Activated B cell treated with CpG ODN at 0.5 μM for 24 hours (primary cell): ENCODE measurements at places on chromosomes 1 and 21.
A peak's percentile ranks its signal among the peaks of the same experiment; 100 is the strongest.

- H3K4me1 ChIP-seq = peaks cover 4% of the 10 kb centered on the region
- DNase-seq = no peak
- H3K27ac ChIP-seq = no peak overlapping the region
- H3K36me3 ChIP-seq = no peaks in the 10 kb centered on the region
- peaks cover 8% of the 10 kb centered on the region for H3K27me3 ChIP-seq
- no peak overlapping the region for H3K4me3 ChIP-seq
These were observed 11.4 kb upstream of the DNASE2B start for GRCh38 chr1:84386716-84387479.

GRCh38 chr1:26744075-26744959 is 43.4 kb upstream of the PIGV start:
- no peaks in the 10 kb centered on the region for H3K27me3 ChIP-seq
- peak overlapping the region; percentile 79 for H3K4me3 ChIP-seq
- DNase-seq = peak; percentile 57
- H3K4me1 ChIP-seq = peaks cover 91% of the 10 kb centered on the region
- peak overlapping the region; percentile 97 for H3K27ac ChIP-seq
- H3K36me3 ChIP-seq = peaks cover 76% of the 10 kb centered on the region

DNA sequence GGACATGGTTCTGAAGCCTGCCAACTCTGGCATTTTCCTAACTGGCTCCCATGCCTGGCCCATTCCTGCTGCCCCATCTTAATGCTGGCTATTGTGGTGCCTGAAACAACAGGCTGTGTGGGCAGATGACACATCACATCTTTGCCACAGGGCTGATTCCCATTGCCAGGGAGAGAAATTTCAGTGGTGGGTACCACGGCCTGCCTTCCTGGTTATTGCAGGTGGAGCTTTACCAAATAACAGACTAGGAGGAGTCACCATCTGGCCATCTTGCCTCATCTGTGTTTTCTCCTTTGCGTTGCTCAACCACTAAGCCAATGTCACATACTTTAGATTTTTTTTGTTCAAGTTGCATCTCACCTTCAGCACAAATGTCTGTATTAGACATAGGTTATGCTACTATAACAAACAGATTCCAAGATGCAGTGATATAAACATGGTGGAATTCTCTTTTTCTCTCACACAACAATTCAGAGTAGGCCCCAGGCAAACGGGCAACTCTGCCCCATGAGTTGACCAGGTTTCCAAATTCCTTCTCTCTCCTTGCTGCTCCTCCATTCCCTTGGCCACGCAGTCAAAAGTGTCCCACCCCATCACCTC is 14.1 kb downstream of the CDA start:
- no peaks in the 10 kb centered on the region for H3K36me3 ChIP-seq
- H3K4me1 ChIP-seq = no peaks in the 10 kb centered on the region
- H3K27me3 ChIP-seq = peaks cover 8% of the 10 kb centered on the region
- no peak for DNase-seq
- no peak overlapping the region for H3K27ac ChIP-seq

- no peak for DNase-seq
- peaks cover 17% of the 10 kb centered on the region for H3K27me3 ChIP-seq
- H3K27ac ChIP-seq = no peak overlapping the region
- H3K36me3 ChIP-seq = no peaks in the 10 kb centered on the region
These were observed 36.1 kb downstream of the SORT1 start for GRCh38 chr1:109361649-109362048.

DNA sequence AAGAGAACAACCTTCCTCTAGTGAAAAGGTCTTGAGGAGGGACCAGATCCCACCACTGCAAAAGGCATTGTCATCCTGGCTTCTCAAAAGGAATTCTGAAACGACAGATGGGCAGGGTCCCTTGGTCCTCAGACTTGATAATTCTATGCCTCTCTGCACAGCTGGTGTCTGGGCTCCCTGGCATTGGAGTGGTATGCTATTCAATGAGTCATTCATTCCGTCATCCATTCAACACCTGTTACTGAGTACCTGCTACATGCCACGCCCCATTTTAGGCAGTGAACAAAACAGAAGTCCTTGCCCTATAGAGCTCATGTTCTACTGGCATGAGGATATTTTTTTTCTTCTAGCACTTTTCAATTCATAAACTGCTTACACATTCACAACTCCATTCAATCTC is 45.8 kb upstream of the HMGB4 start:
- no peak for DNase-seq
- peaks cover 2% of the 10 kb centered on the region for H3K27me3 ChIP-seq
- no peak overlapping the region for H3K4me3 ChIP-seq
- no peak overlapping the region for H3K27ac ChIP-seq
- no peaks in the 10 kb centered on the region for H3K36me3 ChIP-seq
- H3K4me1 ChIP-seq = no peaks in the 10 kb centered on the region

DNA sequence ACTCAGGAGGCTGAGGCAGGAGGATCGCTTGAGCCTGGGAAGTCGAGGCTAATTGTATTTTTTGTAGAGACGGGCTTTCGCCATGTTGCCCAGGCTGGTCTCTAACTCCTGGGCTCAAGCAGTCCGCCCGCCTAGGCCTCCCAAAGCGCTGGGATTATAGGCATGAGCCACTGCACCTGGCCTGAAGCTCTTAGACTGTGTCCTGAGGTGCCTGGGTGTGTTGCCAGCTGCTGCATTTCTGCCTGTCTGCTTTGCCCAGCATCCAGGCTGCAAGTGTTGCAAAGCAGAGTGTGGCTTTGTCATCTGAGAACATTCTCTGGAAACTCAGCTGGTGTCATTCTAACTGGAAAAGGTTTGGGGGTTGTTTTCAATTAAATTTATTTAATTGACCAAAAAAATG is 105.0 kb downstream of the HUNK start:
- H3K4me3 ChIP-seq = no peak overlapping the region
- H3K4me1 ChIP-seq = no peaks in the 10 kb centered on the region
- H3K36me3 ChIP-seq = no peaks in the 10 kb centered on the region
- DNase-seq = no peak

DNA sequence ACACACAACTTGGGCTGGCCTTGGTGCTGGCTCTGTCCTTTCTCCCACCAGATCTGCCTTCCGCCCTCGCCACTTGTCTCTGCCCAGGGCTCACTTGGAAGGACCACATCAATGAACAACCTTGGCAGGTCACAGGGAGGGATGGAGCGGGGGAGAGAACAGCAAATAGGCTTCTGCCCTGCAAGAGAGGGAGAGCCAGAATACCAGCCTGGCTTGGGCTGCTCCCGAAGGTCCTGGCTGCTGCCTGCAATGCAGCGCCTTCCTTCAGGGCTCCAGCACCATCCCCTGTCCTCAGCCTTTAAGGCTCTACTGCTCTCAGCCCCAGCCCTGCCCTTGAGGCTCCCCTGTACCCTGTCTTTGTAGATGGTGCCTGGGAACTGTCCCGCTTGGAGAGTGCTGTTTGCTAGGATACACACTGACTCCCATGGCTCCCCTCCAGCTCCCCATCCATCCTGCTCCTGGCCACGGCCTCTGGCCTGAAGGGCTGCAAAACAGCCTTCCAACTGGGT is 43.8 kb downstream of the HIVEP3 start:
- H3K4me1 ChIP-seq = peaks cover 6% of the 10 kb centered on the region
- no peak for DNase-seq
- no peak overlapping the region for H3K27ac ChIP-seq
- H3K36me3 ChIP-seq = no peaks in the 10 kb centered on the region
- H3K4me3 ChIP-seq = no peak overlapping the region

DNA sequence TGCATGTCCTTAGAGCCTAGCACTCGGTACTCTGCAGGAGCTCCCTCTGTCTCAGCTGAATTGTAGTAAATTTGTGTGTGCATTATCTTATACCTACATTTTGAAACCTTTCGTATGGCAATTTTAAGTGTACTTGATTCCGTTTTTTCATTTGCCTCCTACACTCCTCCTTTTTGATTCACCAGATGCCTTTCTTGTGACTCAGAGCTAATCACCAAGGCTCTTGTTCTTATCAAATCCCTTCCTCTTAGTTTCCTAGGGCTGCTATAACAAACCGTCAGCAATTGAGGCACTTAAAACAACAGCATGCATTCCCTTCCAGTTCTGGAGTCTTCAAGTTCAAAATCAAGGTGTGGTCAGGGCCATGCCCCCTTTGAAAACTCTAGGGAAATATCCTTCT is 261.0 kb downstream of the ASTN1 start:
- H3K27me3 ChIP-seq = peaks cover 14% of the 10 kb centered on the region
- H3K4me3 ChIP-seq = no peak overlapping the region
- no peak for DNase-seq
- H3K27ac ChIP-seq = no peak overlapping the region
- H3K4me1 ChIP-seq = no peaks in the 10 kb centered on the region
- H3K36me3 ChIP-seq = no peaks in the 10 kb centered on the region

GRCh38 chr1:82321794-82322193 is 521.1 kb downstream of the ADGRL2 start:
- H3K27ac ChIP-seq = no peak overlapping the region
- H3K4me3 ChIP-seq = no peak overlapping the region

- H3K4me1 ChIP-seq = peaks cover 7% of the 10 kb centered on the region
- no peak overlapping the region for H3K4me3 ChIP-seq
- H3K36me3 ChIP-seq = no peaks in the 10 kb centered on the region
- DNase-seq = no peak
- no peaks in the 10 kb centered on the region for H3K27me3 ChIP-seq
These were observed 37.5 kb downstream of the ZNF281 start for GRCh38 chr1:200372095-200372884.

DNA sequence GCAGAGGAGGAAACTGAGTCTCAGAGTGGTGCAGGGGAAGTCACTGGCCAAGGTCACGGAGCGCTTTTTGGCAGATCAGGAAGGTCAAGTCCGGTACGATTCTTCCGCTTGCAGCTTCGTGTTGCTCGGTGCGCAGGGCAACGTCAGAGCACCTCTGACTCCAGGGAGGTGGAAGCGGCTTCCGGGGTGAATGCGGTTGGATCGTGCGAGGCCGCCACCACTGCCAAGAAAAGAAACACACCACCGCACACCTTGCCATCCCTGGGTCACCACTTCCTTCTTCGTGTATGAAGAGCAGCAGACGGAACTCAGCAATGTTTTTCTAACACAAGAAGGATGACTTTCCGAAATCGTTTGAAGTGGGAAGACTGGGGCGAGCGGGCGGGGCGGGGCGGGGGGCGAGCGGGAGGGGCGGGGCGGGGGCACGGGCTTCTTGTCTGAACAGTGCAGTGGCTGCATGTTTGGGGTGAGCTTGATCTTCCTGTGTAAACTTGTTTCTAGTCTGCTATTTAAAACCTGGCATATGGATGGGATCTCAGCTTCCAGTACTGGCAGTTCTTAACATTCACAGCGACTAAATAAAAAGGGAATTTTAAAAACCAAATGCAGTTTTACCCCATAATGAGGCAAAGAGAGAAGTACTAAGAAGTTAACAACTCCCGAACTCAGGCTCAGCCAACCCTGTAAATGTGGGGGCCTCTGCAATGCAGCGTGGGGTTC is 300.0 kb downstream of the RRAGC start:
- peak; percentile 65 for DNase-seq
- no peaks in the 10 kb centered on the region for H3K27me3 ChIP-seq
- H3K27ac ChIP-seq = peak overlapping the region; percentile 93
- H3K4me1 ChIP-seq = peaks cover 61% of the 10 kb centered on the region
- peak overlapping the region; percentile 85 for H3K4me3 ChIP-seq

DNA sequence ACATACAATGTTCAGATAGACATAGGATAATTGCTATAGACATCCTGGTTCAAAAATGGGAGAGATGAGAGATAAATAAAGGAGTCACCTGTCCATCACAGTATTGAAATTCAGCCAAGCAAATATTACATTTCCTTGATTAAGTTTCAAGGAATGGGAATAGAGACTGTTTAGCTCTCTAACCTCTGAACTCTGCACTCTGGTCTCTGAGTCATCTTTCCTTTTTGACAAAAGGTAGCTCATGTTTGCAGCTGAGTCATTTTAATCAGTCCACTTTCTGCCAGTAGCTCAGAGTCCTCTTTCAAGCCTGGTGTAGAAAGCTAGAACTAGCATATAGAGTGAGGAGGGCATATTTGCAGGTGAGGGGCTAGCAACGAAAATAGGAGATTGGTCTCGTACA is 51.4 kb upstream of the GJA8 start:
- no peak overlapping the region for H3K27ac ChIP-seq
- no peak overlapping the region for H3K4me3 ChIP-seq
- H3K4me1 ChIP-seq = no peaks in the 10 kb centered on the region
- H3K36me3 ChIP-seq = no peaks in the 10 kb centered on the region

DNA sequence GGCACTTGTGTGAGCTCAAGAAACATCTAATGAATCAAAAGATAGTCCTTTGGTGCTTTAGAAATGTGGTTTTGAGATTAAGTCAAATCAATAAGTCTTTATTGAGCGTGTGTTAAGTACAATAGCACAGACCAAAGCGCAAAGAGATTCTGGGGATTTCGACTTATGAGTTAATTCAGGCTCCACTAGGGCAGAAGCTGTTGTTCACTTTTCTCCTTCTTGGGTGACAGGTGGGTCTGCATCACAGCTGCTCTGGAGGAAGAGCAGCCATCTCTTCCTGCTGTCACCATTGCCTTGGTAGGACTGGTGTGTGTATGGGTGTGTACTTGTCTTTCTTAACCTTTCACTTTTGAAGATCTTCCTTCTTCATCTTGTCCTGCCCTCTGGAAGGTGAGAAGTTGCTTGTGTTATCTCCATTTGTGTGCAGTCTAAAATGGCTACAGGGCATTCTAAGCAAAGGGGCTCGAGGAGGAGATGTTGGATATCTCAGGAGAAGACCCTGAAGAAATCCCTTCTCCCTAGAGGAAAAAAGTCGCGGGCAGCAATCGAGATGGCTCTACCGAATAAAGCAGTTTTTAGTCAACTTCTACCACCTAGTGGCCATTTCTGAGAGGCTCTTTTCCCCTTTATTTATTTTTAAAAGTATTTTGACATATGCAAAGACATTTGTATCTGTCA is 22.9 kb upstream of the DISC1 start:
- no peak for DNase-seq
- H3K27ac ChIP-seq = peak overlapping the region; percentile 69
- H3K4me3 ChIP-seq = peak overlapping the region; percentile 89
- H3K27me3 ChIP-seq = peaks cover 4% of the 10 kb centered on the region
- H3K4me1 ChIP-seq = peaks cover 16% of the 10 kb centered on the region

DNA sequence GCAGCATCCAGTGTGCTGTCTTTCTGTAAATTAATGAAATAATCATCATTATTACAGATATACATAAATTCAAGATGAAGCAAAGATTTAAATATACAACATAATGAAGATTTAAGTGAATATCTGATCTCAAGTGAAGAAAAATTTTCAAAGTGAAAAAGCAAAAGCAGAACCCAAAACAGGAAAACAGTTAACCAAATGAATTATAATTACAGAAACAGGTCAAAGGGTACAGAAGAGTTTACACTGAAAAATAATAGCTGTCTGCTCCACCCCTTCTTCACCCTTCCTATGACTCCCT is 44.8 kb upstream of the GTF2B start:
- H3K27me3 ChIP-seq = no peaks in the 10 kb centered on the region
- H3K4me1 ChIP-seq = peaks cover 3% of the 10 kb centered on the region
- H3K36me3 ChIP-seq = peaks cover 74% of the 10 kb centered on the region
- H3K27ac ChIP-seq = no peak overlapping the region
